ENCODE measurements at places on chromosomes 7 and 10.
A peak's percentile ranks its signal among the peaks of the same experiment; 100 is the strongest.

DNA sequence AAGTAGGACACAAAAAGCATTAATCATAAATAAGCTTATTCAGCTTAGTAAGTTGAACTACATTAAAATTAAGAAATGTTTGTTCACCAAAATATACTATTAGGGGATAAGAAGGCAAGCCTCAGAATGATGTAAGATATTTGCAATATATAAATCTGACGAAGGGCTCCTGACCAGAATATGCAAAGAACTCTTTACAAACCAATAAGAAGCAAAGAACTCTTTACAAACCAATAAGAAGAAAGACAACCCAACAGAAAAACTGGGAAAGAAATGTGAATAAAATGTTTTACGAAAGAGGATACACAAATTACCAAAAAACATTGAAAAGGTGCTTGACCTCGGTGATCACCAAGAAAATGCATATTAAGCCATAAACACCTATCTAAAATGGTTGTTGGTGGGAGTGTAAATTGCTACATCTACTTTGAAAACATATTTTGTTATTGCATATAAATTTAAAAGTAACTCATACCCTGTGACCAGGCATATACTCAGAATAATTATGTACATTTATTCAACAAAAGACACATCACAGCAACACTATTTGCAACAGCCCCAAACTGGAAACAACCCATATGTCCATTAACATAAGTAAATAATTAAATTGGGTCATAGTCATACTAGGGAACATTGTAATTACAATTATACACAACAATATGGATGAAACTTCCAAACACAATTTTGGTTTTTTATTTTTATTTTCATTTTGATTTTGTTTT, 83.3 kb upstream of the CTBP2 start:
- no peak for DNase-seq

- DNase-seq = no peak
These were observed 726.1 kb downstream of the TNS3 start for GRCh38 chr7:46855851-46856250.

- DNase-seq = peak; percentile 47
These were observed 578 bp downstream of the CACUL1 start for GRCh38 chr10:118754229-118754555.

DNA sequence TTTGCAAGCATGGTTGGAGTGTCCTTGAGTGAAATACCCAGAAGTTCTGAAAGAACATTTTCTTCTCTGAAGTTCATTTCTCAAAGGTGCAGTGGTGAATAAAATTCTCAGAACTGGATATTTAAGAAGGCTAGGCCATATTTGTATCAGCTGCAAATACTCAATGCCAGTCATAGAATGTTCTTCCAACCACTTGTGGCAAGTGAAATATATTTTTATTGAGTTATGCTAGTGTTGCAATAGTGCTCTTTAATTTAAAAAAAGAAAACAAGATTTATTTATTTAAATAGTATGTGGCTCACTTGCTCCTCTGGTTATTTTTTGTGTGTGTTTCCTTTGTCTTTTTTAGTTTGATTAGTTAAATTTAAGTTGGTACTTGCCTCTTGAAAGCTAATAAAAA, 64.5 kb downstream of the PALS2 start:
- no peak for DNase-seq

DNA sequence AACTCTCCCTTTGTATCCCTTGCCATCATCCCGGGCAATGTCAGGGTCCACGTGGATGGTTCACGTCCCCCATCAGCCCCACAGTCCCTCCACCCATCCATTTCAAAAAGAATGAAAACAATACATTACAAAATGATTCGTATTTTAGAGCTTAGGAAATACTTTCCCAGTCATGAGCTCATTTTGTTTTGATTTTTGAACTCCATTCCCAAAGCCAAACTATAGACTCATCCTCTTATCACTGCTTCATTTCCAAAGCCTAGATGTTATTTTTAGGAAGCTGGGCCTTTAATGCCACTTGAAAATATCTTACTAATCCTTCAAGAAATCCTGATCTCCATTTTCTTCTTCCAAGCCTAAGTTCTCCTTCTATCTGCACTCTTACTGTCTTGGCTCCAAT, 72.1 kb downstream of the WNT2 start:
- peak; percentile 6 for DNase-seq

- no peak for DNase-seq
These were observed 595.0 kb downstream of the ARL4A start for GRCh38 chr7:13282377-13282980.

DNA sequence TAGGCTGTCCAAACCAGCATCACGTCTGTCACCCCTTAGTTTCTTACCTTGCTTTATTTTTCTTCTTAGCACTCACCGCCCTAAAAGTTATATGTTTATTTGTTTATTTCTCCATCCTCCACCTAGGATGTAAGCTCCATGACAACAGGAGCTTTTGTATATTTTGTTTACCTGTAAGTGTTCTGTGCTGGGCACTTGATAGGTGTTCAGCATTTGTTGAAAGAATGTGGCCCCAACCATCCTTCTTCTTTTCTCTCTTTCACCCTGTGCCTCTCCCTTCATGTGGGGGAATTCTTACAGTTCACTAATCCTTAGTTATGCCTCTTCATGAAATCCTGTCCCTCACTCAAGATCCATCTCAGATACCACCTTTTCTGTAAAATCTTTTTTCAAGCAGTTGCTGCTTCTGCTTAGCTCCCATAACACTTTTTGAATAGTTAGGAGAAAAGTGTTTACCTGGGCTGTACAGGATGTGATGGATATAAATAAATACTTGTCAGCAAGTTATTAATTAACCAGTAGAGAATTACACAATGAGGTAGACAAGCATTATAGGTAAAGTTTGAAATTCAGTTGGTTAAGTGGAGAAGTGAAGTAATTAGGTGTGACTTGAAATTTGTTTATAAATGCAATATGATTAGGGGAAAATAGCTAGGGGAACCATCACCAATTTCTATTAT, 9.7 kb downstream of the AHR start:
- DNase-seq = no peak

DNA sequence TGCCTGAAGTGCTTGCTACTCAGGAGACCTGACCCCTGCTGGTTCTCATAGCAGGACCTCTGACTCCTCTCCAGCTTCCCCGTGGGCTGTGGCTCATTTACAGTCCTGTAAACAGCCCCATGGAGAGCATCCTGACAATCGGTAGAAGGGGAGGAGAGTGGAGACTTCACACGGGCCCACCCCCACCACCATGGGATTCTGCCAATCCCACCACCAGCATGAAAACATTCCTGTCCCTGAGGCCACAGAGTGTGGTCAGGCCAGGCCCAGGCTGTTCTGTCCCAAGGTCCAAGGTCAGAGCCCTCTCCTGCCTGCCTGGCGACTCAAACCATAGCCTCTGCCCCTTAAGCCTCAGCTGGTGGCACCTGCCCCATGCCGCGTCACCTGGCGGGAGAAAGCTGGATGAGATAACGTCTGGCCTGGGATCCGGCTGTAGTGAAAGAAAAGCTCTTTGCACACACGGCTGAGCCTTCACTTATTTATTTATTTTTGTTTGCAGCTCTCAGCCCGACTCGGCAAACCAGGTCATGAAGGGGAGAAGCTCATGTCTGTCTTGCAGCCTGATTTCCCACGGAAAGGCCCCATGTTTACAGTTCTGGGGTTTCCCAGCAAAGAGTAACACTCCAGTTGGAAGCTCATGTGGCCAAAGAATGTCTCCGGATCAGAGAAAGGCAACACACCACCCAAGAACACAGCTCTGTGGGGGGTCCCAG, 293.6 kb upstream of the ZMIZ1 start:
- peak; percentile 38 for DNase-seq

DNA sequence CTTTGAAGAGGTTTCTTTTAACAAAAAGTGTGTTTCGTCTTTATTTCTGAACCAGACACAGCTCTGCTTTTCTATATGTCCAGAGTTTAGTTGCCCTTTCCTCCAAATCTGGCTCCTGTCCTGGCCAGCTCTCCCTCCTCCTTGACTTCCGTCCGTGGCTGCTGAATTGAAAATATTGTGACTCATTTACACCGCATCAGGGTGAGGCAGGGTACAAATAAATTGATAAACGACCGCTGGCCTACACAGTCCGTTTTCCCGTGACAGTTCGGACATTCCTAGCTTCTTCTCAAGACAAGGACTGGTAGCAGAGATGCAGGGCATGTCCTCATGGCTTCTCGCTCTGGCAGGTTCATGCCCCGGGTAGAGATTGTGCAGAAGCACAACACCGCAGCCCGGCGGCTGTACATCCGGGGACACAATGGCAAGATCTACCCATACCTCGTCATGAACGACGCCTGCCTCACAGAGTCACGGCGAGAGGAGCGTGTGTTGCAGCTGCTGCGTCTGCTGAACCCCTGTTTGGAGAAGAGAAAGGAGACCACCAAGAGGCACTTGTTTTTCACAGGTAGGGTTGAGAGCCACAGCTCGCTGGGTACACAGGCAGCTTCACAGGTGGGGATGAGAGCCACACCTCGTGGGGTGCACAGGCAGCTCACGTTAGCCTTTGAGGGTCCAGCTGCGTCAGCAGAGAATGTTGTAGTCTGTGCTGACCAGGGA, 126.6 kb downstream of the TRRAP start:
- DNase-seq = no peak

GRCh38 chr7:115582956-115583355, 447.6 kb downstream of the TFEC start:
- no peak for DNase-seq
